Fibroblast of pulmonary artery (primary cell): ENCODE measurements at places on chromosomes 6 and 20.

DNA sequence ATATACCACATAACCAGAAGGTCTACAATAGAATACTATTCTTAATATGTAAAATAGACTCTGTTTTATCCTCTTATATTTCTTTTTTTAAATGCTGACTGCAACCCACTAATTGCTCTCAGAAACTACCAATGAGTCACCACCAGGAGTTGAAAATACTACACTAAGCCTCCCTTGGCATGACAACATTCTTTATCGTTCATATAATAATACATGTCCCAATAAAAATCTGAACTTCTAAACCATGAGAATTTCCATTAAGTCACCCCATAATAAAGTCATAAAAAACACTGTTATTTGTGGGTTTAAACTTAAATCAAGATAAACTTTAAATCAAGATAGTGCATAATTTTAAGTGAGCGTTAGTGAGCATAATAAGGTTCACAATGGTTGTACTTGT is 4.2 kb downstream of the HACE1 start:
- peak; percentile 38 for DNase-seq

DNA sequence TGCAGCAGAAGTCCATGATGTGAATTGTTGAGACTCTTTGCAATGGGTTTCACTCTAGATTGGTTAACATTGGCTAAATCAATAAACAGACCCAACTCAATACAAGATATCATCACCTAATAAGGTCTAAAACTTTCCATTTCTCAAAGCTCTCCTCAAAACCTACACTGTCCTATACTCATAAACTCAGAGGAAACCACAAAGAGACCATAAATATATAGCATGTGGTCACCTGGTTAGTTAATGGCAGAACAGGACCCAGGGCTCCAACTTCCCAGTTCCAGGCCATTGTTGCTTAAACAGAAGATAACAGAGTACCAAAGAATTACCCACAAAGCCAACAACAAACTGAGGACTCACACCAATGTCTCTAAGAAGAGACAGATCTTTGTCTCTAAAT is 12.0 kb downstream of the RTN4IP1 start:
- no peak for DNase-seq

GRCh38 chr6:149139782-149140136 is 177.8 kb upstream of the TAB2 start:
- no peak for DNase-seq

DNA sequence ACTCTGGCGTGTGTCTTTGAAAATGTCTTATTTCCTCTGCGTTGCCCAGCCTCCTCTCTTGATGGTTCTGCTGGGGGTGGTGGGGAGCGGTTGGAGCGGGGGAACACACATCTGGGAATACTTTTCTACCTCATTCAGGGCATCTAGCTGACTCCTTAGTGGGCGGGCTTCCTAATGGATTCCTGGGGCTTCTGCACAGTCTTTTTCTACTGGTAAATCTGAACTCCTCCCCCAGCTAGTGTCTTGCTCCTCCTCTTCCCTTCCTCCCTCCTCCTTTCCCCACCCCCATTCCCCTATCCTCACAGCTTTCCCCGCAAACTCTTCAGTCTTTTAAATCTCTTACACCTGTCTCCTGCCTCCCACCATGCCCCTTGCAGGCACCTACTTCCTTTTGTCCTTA is 74.4 kb downstream of the PRL start:
- DNase-seq, result no peak

DNA sequence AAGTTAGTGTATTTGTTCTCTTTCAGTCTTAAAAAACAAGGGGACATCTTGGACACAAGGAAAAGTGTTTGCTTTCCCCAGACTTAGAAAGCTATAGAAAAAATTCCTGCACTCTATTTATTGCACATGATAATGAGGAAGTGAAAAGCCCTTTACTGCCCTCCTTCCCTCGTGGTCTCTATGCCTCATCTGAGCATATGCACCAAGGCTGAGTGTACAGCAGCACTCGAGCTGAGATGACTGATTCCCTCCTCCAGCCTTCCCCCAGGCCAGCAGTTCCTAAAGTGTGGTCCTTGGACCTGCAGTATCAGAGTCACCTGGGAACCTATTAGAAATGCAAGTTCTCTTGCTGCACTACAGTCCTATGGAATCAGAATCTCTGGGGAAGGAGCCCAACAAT is 14.3 kb upstream of the LAMP5 start:
- no peak for DNase-seq

DNA sequence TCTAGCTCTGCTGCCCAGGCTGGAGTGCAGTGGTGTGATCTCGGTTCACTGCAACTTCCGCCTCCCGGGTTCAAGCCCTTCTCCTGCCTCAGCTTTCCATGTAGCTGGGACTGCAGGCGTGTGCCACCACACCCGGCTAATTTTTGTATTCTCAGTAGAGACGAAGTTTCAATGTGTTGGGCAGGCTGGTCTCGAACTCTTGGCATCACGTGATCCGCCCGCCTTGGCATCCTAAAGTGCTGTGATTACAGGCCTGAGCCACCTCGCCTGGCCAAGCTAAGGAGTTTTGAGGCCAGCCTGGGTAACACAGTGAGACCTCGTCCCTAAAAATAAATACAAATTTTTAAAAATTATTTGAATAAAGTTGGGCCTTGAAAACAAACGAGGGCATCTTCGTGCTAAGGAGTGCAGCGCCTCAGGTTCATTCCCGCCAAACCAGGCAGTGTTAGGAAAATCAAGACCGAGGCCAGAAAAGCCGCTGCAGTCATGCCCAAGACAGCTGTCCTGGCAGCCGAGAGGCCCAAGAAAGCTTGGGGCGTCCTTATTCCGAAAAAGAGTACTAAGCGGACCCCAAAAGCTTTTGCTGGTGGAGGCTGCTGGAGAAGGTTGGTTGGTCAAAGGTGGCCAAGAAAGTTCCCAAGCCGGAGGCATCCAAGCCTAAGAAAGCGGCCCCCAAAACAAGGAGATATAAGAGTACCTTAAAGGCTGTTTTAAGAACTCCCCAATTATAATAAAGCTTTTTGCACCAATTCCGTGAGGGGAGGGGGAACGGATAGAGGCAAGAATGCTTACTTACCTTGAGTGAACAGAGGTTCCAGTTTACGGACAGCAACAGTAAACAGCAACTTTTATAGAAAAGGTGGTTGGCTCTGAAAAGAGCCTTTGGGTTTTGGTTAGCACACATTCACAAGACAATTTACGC is 109.0 kb downstream of the HFE start:
- peak; percentile 7 for DNase-seq

DNA sequence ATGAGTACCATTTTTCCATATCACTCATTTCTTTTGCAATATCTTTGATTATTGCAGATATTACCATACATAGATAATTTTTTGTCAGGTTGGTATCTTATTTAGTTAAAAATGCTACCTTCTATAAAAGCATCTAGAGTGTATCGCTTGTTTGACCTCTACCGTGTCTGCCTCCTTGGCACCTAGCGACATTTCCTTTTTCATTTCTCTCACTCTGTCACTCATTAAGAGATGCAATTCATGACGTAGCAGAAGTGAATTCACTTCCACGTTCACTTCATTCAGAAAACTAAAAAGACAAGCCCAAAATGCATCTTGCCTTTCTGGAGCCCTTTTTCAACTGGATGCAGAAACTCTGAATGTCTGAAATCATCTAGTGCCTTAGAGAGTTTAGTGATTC is 172.9 kb downstream of the MMS22L start:
- no peak for DNase-seq

DNA sequence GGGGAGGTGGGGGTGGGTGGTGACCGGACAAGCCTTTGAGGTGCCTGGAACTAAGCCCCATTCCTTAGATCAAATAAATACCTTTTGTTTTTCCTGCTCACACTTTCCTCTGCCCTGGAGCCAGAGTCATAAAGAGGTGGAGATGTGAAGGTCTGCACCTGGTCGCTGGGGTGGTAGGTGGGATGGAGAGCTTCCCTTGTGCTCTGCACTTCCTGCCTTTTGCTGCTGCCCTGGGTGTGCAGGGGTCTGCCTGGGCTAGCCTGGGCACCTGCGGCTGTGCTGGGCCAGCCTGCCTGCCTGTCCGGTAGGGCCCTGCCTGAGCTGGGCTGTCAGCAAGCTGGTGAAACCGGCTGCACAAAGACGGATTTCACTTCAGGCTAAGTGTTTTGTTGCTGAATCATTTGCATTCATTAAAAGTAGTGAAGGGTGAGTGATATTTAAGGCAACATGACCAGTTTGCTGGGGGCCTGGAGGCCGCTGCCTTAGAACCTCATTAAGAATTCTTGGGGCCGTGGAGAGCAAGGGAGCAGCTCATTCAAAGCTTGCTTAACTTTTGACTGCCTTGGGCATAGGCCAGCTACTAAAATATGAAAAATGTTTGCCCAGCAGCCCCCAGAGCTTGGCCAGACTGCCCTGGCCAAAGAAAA is 20.5 kb downstream of the PTK7 start:
- peak; percentile 73 for DNase-seq

DNA sequence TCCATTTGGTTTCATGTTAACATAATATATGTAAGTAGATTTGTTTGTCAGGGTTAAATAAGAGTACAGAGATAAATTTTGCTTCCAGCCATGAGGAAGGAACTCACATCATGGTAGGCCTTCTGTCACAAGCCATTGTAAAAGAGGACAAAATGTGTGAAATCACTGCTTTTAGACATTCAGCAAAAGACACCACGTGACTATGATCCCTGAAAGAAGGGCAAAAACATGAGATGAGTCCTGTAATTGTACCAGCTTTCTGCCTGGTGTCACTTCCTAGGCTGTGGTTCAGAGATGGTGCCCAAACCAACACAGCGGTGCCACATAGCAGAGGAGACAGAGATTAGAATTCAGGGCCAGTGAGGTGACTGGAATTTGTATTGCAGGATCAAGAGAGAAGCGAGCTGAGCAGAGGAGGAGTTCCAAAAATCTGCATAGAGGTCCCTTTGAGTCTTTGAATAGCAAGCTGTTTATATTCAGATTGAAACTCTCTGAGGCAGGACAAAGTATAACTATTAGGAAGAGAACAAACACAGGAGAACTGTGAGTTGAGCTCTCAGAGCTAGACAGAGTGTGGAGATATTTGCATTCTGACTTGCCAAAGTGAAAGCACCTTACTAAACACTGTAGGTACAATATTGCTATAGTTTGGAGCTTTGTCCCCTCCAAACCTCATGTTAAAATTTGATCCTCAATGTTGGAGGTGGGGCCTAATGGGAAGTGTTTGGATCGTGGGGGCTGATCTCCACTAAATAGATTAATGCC is 52.6 kb upstream of the PDE7B start:
- no peak for DNase-seq

- DNase-seq, result no peak
These were observed 525.2 kb downstream of the PKHD1 start for GRCh38 chr6:51562198-51562597.

DNA sequence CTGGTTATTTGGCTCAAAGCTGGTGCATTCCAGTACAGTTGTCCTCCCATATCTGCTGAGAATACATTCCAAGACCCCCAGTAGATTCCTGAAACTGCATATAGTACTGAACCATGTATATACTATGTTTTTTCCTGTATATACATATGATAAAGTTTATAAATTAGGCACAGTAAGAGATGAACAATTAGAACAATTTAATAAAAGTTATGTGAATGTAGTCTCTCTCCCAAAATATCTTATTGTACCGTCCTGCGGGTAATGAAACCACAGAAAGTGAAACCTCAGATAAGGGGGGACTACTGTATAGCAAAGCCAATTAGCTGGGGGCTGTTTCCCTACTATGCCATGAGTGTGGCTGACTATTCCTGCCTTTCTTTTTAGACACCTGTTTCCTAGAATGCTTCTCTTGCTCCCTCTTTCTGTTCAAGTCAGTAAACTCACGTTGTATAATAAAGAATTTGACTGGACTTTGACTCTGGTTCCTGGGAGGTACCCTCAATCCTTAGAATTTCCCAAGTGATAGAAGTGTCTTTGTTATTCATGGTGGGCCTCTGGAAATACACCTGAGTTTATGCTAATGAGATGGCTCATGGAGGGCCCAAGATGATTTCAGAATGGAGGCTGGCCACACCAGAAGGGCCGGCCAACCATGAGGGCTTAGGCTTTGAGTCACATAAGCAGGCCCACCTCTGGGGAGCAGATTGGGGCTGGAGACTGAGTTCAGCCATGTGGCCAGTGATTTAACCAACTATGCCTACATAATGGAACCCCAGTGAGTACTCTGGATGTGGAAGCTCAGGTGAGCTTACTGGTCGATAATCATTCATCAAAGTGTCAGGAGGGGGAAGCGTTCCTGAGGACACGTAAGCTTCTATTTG is 689 bp upstream of the BLOC1S5 start:
- DNase-seq, result no peak

GRCh38 chr6:170081556-170081955 is 209.3 kb downstream of the DLL1 start:
- DNase-seq, result no peak

DNA sequence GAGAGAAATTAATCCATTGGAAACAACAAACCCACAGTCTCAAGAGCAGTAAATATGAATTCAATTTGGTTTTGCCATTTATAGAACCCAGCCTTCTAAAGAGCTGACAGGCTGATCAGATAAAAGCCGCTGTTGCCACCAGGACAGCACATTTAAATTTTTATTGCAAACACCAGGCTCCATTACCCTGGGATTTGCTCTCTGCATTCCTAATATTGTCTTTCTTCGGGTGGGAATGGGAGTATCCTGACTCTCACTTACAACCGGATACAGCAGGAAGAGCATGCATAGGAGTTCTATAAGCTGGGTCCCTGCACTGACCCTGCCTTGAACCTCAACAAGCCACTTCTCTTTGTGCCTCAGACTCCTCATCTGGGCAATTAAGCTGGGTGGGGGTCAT is 142.9 kb downstream of the LRFN2 start:
- no peak for DNase-seq

- DNase-seq, result peak; percentile 42
These were observed 65.3 kb upstream of the ID4 start for GRCh38 chr6:19771753-19772336.

GRCh38 chr6:169785566-169785965 is 34.1 kb downstream of the ERMARD start:
- no peak for DNase-seq

GRCh38 chr20:13274275-13274861 is 53.3 kb downstream of the ISM1 start:
- DNase-seq, result no peak

GRCh38 chr6:112665114-112665513 is 318.0 kb downstream of the RFPL4B start:
- DNase-seq, result peak; percentile 67

DNA sequence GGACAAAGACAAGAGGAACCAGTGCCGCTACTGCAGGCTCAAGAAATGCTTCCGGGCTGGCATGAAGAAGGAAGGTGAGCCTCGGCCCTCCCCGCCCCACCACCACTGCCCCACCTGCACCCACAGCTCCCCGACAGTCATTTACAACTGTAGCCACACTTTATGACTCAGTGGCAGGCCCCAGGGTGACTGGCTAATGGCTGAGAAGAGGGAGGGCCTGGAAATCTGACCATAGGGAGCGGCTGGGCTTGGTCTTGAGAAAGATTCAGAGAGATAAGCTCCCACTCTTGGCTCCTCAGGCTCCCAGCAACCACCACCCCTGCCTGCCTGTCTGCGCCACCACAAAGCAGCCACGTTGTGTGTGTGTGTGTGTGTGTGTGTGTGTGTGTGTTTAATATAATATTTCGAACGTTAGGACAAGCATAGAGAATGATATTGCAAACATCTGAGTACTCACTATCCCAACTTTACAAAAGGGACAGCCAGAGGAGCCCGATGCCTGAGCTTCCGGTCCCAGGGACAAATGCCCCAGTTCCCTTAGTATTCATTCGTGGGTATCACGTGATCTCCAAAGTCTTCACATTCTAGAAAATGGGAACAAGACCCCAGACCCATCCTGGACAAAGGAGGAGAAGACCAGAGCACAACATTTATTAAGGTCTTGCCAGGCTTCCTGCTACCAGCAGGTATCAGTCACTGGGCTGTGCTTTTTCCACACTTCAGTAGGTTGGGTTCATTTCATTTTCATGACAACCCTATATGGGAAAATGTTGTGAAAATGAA is 52.1 kb downstream of the HNF4A start:
- peak; percentile 10 for DNase-seq
